Uterus (tissue), 4 donors: ENCODE measurements at places on chromosomes 2 and 18. TPM values are rescaled to one million over a fixed set of nuclear protein-coding genes. Genes with fewer than 3 reads are reported as not detected.

DNA sequence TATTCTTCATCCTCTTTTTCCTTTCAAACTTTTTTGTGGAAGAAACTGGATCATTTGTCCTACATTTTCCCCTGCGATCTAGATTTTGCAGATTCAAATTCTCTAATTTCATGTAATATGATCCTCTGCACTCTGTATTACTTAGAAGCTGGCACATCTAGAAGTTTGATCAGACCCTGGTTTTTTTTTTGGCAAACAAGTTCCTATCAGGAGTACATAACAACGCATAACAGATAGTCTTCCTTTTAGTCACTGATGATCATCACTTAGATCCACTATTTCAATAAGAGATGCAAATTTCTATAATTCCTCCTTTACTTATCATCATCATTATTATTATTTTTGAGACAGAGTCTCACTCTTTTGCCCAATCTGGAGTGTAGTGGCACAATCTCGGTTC is 117.1 kb downstream of the CDH2 start:
- H3K36me3 ChIP-seq, result no peaks in the 10 kb centered on the region
- H3K27ac ChIP-seq, result no peak overlapping the region
- no peak overlapping the region for H3K4me3 ChIP-seq

DNA sequence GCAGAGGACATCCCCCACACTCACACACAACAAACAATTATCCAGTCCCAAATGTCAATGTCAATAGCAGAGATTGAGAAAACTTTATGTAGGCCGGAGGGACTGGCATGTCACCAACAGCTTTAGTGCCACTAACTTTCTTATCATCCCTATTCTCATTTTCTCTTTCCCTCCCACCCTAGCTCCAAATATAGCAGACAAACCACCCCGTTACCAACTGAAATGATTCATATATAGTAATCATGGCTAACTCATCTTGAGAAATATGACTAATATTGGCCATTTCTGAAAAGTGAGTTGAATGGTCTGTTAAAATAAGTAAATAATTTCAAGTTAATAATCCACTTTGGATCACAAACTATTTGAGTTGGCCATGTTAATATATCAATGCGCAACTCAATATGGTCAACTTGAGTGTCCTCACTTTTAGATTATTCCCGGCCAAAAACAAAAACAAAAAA is 242.1 kb upstream of the RND3 start:
- no peak overlapping the region for H3K4me3 ChIP-seq
- H3K4me1 ChIP-seq, result no peaks in the 10 kb centered on the region
- no peak for DNase-seq
- H3K36me3 ChIP-seq, result no peaks in the 10 kb centered on the region
- no peak overlapping the region for H3K27ac ChIP-seq
- no peaks in the 10 kb centered on the region for H3K27me3 ChIP-seq

- no peaks in the 10 kb centered on the region for H3K36me3 ChIP-seq
- H3K4me1 ChIP-seq, result no peaks in the 10 kb centered on the region
- no peak for DNase-seq
- no peak overlapping the region for H3K27ac ChIP-seq
- no peaks in the 10 kb centered on the region for H3K27me3 ChIP-seq
- no peak overlapping the region for H3K4me3 ChIP-seq
Observed at GRCh38 chr2:218129458-218130135, 3.8 kb downstream of the CXCR2 start.

GRCh38 chr2:208488686-208489564 is 82.3 kb downstream of the PTH2R start:
- no peak overlapping the region for H3K27ac ChIP-seq
- H3K36me3 ChIP-seq, result no peaks in the 10 kb centered on the region
- DNase-seq, result no peak
- H3K4me3 ChIP-seq, result no peak overlapping the region
- no peaks in the 10 kb centered on the region for H3K4me1 ChIP-seq

DNA sequence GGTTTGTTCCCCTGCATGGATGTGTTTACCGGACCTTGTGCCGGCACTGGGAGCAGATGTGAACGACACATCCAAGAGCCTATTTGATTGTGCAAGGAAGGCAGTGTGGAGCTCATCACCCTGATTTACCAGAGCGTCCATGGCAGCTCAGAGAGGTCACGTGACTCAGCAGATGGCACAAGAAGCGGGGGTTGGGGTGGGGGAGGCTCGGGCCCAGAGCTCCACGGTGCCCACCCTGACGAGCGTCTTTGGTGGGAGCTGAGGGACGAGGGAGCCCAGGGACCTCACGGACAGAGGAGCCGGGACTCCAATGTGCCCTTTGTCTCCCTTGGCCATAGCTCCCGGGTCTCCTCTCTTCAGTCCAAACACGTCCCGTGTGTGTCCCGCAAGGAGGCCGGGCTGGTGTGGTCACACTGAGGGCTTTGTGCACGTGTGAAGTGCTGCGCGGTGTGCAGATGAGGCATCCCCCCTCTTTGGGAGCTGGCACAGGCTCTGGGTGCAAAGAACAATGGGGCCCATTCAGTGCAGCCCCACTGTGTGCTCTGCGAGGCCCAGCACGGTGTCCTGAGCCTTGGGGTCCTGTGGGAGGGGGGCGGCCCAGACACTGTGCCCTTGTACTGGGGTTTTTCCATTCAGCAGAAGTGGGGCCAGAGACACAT is 15.5 kb downstream of the KCNIP3 start:
- H3K27me3 ChIP-seq, result no peaks in the 10 kb centered on the region
- H3K4me1 ChIP-seq, result no peaks in the 10 kb centered on the region
- H3K27ac ChIP-seq, result no peak overlapping the region
- H3K36me3 ChIP-seq, result no peaks in the 10 kb centered on the region
- DNase-seq, result no peak

GRCh38 chr2:170360546-170361089 is 182.7 kb downstream of the MYO3B start:
- H3K27me3 ChIP-seq, result no peaks in the 10 kb centered on the region
- no peaks in the 10 kb centered on the region for H3K36me3 ChIP-seq
- no peak overlapping the region for H3K27ac ChIP-seq
- no peak overlapping the region for H3K4me3 ChIP-seq

DNA sequence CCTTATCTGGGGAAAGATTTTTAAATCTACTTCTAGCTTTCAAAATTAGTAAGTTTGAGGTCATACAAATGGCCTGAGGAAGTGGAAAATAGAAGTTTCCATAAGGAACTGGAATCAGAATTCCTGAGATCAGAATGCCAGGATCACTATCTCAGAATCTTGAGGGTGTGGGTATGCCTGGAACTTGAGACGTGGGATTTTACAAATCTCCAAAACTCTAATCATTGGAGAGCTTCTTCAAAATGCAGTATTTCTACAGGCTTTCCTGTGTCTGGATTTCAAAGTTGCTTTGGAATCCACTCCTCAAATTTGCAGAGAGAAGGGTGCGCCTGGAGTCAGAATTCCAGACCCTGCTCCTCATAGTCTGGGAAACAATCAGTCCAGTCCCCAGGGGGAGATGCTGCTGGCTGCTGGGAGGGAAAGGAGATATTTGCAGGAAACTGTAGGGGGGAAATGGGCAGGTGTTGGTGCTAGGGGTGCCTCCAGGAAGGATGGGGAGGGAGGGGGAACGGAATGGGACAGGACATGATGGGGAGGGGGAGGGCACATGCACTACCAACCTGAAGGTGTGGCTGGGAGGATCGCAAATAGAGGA is 31.0 kb upstream of the CATIP start:
- no peaks in the 10 kb centered on the region for H3K36me3 ChIP-seq
- H3K4me1 ChIP-seq, result no peaks in the 10 kb centered on the region
- no peak overlapping the region for H3K27ac ChIP-seq
- no peak overlapping the region for H3K4me3 ChIP-seq
- DNase-seq, result no peak
- H3K27me3 ChIP-seq, result no peaks in the 10 kb centered on the region

GRCh38 chr2:159953136-159953823 is 109.1 kb downstream of the PLA2R1 start:
- no peaks in the 10 kb centered on the region for H3K4me1 ChIP-seq
- H3K27ac ChIP-seq, result no peak overlapping the region
- no peaks in the 10 kb centered on the region for H3K36me3 ChIP-seq
- no peak for DNase-seq
- no peak overlapping the region for H3K4me3 ChIP-seq
- H3K27me3 ChIP-seq, result no peaks in the 10 kb centered on the region

DNA sequence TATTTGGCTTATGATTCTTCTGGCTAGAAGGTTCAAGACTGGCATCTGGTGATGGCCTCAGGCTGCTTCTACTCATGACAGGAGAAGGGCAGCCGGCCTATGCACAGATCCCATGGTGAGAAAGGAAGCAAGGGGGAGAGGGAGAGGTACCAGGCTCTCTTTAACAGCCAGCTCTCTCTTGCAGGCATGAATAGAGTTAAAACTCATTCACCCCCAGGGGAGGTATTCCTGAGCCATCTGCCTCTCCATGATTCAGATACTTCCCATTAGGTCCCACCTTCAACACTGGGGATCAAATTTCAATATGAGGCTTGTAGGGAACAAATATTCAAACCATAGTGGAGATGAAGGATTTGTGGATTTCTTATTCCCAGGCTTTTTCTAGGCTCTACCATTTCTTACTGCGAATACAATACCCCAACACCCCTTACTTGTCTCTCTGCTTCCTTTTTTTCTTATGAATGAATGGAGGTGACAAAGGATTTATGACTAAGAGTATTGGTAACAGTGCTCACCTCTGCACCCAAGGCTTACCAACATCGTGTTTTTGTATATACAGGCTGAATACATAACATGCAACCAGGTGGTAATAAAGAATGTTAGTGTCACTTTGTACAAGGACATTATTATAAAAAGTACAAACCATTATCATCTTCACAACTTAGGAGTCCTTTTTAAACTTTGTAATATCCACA is 454.6 kb upstream of the TRIB2 start:
- no peaks in the 10 kb centered on the region for H3K4me1 ChIP-seq
- H3K27ac ChIP-seq, result peak overlapping the region; percentile 67
- H3K4me3 ChIP-seq, result no peak overlapping the region
- H3K27me3 ChIP-seq, result no peaks in the 10 kb centered on the region

GRCh38 chr2:240796543-240797499 is 23.2 kb downstream of the KIF1A start:
- no peak overlapping the region for H3K27ac ChIP-seq
- no peaks in the 10 kb centered on the region for H3K36me3 ChIP-seq

DNA sequence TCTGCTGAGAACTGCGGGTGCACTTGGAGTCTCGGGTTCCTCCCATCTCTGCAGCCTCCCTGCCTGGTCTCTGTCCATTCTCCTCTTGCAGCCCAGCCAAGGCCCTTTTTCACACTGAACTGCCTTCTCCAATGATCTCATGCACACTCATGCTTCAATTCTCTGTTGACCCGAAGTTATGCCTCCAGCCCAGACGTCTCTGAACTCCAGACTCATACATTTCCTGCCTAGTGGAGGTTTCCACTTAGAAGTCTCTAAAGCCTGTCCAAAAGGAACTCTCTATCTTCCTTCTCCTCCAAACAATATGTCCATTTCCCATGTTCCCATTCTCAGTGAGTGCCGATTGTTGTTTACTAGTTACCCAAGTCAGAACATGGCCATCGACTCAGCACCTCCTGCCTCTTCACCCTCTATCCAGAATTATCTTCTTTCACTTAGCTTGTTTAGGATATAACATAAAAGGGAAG is 155.2 kb downstream of the IRS1 start:
- H3K4me3 ChIP-seq, result no peak overlapping the region
- no peaks in the 10 kb centered on the region for H3K4me1 ChIP-seq
- DNase-seq, result no peak
- H3K36me3 ChIP-seq, result no peaks in the 10 kb centered on the region
- H3K27me3 ChIP-seq, result no peaks in the 10 kb centered on the region
- peak overlapping the region; percentile 55 for H3K27ac ChIP-seq

DNA sequence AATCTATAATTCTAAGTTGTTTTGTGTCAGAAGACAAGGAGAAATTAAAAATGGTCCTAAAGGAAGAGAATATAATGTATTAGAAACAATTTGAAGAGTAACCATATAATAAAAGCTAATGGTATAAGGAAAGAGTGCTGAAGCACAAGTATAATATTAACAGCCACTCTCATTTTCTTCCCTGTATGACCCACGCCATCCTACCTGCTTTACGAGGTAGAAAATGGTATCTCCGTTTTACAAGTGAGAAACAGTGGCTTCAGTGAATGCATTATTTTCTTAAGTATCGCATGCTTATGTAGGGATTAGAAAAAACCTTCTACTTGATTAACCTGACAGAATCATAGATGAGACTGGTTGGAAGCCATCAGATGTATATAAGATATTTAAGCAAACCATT is 266.2 kb downstream of the CCDC102B start:
- no peaks in the 10 kb centered on the region for H3K36me3 ChIP-seq
- no peaks in the 10 kb centered on the region for H3K27me3 ChIP-seq
- DNase-seq, result no peak
- H3K4me1 ChIP-seq, result no peaks in the 10 kb centered on the region

DNA sequence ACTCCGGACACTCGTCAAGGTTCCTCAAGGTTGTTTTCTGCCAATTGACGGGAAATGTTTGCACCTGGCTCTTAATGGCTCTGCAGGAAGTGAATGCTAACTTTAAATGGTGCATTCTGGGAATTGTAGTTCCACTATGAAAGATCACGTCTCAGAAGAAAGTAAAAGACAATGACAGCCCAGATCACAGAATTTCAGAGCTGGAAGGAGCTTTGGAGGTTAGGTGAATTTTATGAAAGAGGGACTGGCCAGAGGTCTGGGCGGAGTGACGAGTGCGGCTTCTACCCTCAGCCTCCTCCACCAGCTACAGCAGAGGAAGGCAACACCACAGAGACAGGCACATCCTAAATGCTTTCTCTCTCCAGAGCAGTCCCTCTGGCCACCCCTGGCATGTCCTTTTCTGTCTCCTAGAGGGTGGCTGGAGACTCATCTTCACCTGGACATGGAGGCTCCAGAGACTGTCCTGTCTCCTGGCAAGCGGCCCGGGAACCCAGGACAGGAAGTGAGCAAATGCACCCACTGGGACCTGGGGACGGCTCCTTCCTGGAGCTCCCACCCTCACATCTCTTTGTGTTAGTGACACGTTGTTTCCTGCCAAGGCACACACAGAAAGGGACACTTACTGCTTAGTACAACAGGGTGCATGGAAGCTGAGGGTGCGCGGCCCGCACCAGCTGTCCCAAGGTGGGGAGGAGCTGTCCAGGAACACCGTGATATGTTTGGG is 19.4 kb downstream of the THAP4 start:
- no peak for DNase-seq
- H3K27me3 ChIP-seq, result no peaks in the 10 kb centered on the region
- no peaks in the 10 kb centered on the region for H3K4me1 ChIP-seq
- H3K36me3 ChIP-seq, result no peaks in the 10 kb centered on the region

GRCh38 chr18:39007031-39007902 is 1441.7 kb upstream of the CELF4 start:
- no peak overlapping the region for H3K4me3 ChIP-seq
- no peaks in the 10 kb centered on the region for H3K27me3 ChIP-seq
- no peak for DNase-seq
- no peaks in the 10 kb centered on the region for H3K4me1 ChIP-seq
- no peaks in the 10 kb centered on the region for H3K36me3 ChIP-seq
- H3K27ac ChIP-seq, result no peak overlapping the region

- no peaks in the 10 kb centered on the region for H3K36me3 ChIP-seq
- no peak overlapping the region for H3K27ac ChIP-seq
- no peak overlapping the region for H3K4me3 ChIP-seq
- no peaks in the 10 kb centered on the region for H3K27me3 ChIP-seq
- H3K4me1 ChIP-seq, result no peaks in the 10 kb centered on the region
Observed at GRCh38 chr2:176598351-176598750, 329.1 kb downstream of the MTX2 start.

The GATA6 gene
- 50.5 TPM for total RNA-seq

The UGT1A5 gene
- not detected for total RNA-seq

The TUBA4A gene
- 10.6 TPM for total RNA-seq

The EMILIN2 gene
- total RNA-seq, result 55.3 TPM

The NAPG gene
- 60.6 TPM for total RNA-seq

The STK17B gene
- 25.6 TPM for total RNA-seq

The KIAA2012 gene
- total RNA-seq, result not detected

The CRYGD gene
- not detected for total RNA-seq

The CYP27A1 gene
- total RNA-seq, result 12.0 TPM

The STON1 gene
- 55.6 TPM for total RNA-seq

The NAT8 gene
- not detected for total RNA-seq

The SCN2A gene
- 1.1 TPM for total RNA-seq
